ENCODE measurements at places on chromosomes 12 and 14. TPM values are rescaled to one million over a fixed set of nuclear protein-coding genes. Genes with fewer than 3 reads are reported as not detected.

The DLGAP5 gene
- 8.1 TPM for total RNA-seq

The RIPK3 gene
- 0.33 TPM for total RNA-seq

The TDRD9 gene
- 0.50 TPM for total RNA-seq

The HOXC12 gene
- not detected for total RNA-seq

The TMTC1 gene
- total RNA-seq, result 222 TPM

The KRT79 gene
- not detected for total RNA-seq

The ENDOU gene
- 0.17 TPM for total RNA-seq

The TAS2R20 gene
- 2.1 TPM for total RNA-seq

The CPNE6 gene
- not detected for total RNA-seq

The RTN1 gene
- total RNA-seq, result 0.17 TPM

The TRIM9 gene
- 0.50 TPM for total RNA-seq

The DTX1 gene
- total RNA-seq, result 0.26 TPM

The IFI27L2 gene
- total RNA-seq, result 225 TPM

The KLHL33 gene
- 1.5 TPM for total RNA-seq

The PTHLH gene
- total RNA-seq, result 0.26 TPM

The RAN gene
- 409 TPM for total RNA-seq

The KLRB1 gene
- not detected for total RNA-seq

The AMN gene
- under 0.01 TPM for total RNA-seq

The SLCO1C1 gene
- total RNA-seq, result not detected

The CD4 gene
- total RNA-seq, result 14.4 TPM

The MYL2 gene
- total RNA-seq, result not detected

The LTBP2 gene
- 243 TPM for total RNA-seq

The LRP1-AS gene
- not detected for total RNA-seq
